ENCODE measurements at places on chromosomes 1 and 21.

- DNase-seq: no peak
Observed at GRCh38 chr1:45385302-45385701, 45.1 kb upstream of the MUTYH start.

DNA sequence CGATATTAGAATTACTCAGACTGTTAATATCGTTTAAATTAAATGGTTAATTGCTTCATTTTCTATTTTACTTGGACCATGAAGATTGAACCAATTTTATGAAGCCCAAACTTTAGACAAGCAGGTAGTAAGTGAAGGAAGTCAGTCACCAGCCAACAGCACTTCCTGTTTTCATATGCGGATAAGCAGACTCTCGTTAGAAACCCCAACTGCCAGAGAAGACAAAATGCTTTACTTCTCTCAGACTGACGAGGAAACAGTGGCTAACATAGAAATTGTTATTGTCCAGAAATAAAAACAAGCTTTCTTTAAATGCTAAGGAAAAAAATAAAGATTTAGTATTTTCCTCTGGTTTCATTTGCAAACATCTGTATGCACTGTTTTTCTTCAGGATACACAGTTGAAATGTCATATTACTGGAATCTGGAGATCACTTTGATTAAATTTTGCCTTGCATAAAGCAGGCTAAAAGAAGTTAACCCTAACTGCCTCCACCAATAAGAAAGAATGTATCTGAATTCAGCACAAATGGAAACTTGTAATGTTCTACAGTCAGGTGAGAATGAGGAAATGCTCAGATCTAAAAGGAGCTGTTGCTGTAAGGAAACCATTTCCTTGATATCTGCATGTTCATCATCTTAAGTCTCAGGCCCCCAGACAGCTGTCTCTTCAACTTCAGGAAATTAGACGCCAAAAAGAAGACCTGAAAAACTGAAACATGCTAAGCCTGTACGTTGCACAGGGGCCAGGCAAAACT, 129.8 kb upstream of the SAMSN1 start:
- no peak for DNase-seq

DNA sequence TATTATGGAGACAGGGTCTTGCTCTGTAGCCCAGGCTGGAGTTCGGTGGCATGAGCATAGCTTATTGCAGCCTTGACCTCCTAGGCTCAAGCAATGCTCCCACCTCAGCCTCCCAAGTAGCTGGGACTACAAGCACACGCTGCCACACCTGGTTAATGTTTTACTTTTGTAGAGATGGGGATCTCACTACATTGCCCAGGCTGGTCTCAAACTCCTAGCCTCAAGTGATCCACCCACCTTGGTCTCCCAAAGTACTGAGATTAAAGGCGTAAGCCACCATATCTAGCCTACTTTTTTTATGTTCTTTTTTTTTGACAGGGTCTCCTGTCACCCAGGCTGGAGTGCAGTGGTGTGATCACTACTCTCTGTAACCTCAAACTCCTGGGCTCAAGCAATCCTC, 5.9 kb upstream of the BCL2L15 start:
- DNase-seq: no peak

- DNase-seq: no peak
Observed at GRCh38 chr1:9302745-9303524, 10.2 kb downstream of the SPSB1 start.

- DNase-seq: no peak
Observed at GRCh38 chr1:6435129-6435528, 10.6 kb downstream of the ESPN start.

DNA sequence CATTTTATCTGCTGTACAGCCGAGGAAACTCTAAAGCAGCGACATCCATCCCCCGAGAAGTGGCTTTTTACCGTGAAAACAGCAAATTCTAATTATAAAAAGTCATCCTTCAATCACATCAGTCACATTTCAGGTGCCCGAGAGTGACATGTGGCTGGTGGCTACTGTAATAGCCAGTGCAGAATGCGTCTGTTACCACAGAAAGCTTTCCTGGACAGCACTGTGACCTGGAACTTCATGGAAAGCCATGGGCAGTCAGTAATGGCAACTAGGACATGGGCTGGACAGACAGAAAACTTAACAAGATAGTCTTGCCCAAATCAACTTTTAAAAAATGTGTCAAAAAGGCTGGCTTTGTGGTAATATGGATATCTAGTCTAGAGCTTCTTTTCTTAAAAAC, 106.6 kb downstream of the BCAR3 start:
- no peak for DNase-seq

GRCh38 chr1:90174246-90174645, 179.3 kb downstream of the ZNF326 start:
- no peak for DNase-seq

DNA sequence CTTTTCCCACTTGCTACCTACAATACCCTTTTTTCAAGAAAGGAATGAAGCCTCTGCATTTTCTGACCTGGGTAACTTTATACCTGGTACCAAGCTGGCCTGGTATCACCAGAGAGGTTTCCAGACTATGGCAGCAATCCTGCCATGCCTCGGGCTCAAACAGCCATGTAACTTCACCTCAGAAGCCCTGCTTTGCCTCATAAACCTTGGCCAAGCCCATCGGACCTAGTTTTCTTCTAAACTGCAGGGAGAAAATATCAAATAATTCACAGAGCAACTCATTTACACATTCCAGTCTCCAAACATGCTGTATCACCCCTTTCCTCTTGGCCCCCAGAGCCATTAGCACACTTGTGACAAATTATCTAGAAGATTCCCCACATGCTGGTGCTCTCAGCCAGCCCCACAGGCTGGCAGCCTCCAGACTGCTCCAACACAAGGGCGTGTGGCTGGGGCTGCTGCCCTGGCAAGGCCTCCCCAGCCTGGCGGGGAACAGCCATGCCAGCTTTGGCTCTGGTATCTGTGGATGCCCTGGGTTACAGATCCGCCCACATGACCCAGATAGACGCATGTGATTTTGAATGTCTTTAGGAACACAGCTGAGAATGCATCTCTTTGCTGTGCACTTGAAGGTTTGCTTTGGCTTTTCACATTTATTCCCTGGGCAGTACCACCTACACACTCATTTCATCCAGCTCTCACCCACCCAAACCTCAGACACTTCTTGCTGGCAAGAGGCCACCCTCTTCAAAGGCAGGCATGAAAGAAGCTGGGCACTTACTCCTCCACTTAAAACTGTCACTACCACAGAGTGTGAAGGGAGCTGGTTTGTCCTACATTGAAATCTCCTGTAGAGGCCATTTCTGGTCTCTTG, 70.0 kb upstream of the BCAR3 start:
- no peak for DNase-seq

DNA sequence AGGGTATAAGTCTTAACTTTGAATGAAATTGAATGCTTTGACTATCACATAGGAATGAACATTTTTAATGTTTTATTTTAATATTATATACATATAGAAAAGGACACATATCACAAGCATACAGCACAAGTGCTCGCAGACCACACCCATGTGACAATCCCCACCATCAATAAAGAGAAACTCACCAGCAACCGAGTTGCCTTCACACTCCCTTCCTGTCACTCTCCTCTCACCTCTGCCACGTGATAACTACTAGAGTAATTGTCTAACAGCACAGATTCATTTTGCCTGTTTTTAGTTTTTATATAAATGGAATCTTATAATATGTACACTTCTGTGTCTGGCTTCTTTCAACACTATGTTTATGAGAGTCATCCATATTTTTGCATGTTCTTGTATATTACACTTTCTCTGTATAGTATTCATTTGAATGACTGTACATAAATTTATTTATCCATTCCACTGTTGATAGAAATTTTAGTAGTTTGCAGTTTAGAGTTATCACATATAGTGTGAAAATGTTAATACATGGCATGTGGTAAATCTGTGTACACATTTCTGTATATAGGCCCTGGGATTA, 304.9 kb upstream of the DUSP10 start:
- DNase-seq: no peak

- DNase-seq: no peak
Observed at GRCh38 chr1:221797506-221797905, 55.6 kb upstream of the DUSP10 start.

- DNase-seq: no peak
Observed at GRCh38 chr21:44907966-44908895, 12.5 kb downstream of the ITGB2 start.

DNA sequence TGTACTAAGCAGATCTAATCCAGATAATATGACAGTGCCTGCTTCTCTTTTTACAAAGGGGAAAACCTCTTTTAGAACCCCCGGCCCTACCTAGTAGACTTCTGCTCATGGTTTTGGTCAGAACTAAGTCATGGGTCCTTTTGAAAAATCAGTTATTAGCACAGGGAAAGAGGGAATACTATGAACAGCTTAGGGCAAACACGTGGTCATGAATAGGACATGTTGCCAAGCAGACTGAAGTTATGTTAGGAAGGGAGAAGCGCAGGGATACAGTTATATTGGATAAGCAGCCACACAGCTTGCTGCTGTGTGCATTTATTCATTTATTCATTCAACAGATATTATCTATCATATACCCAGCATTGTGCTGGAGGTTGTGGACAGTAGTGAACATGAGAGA, 25.3 kb upstream of the IGSF3 start:
- DNase-seq: no peak

DNA sequence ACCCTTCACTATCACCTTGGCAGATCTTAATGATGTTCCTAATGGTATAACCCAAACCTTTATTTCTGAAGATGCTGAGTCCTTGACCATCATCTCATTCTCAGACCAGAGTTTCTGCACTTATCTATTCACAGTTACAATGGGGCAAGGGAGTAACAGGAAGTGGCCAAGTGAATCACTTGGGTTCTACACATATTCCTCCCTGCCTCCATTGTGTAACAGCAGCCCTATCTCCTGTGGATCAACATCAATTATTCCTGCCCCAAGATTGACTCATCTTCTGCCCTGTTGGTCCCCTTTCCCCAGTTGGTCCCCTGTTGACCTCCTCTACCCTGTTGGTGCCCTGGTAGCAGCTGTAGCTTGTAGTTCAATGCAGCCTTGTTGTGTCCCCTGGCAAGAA, 10.3 kb upstream of the S100A7 start:
- no peak for DNase-seq

GRCh38 chr1:97158691-97159096, 437.1 kb downstream of the PTBP2 start:
- DNase-seq: no peak

DNA sequence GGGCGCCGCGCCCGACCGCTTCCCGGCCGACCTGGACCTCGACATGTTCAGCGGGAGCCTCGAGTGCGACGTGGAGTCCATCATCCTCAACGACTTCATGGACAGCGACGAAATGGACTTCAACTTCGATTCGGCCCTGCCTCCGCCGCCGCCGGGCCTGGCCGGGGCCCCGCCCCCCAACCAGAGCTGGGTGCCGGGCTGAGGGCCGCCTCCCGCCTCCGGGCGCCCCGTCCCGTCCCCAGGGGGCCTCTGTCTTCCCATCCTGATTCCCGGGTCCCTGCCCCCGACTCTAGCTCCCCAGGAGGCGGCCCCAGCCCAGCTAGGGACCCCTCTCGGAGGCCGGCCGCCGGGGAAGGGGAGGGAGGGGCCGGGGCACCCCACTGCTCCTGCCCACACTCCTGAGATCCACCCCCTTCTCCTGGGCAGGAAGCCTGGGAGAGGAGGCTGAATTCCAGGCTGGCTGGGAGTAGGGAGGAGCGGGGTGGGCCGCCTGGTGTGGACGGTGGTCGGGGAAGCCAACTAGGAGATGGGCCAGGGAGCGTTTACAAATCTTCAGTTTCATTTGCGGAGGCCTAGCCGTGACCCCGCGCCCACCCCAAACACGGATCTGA, 21.4 kb downstream of the FOXO6 start:
- no peak for DNase-seq

GRCh38 chr21:27265949-27266348, 299.1 kb upstream of the ADAMTS5 start:
- no peak for DNase-seq

- DNase-seq: no peak
Observed at GRCh38 chr1:15264769-15265168, 17.7 kb downstream of the FHAD1 start.

DNA sequence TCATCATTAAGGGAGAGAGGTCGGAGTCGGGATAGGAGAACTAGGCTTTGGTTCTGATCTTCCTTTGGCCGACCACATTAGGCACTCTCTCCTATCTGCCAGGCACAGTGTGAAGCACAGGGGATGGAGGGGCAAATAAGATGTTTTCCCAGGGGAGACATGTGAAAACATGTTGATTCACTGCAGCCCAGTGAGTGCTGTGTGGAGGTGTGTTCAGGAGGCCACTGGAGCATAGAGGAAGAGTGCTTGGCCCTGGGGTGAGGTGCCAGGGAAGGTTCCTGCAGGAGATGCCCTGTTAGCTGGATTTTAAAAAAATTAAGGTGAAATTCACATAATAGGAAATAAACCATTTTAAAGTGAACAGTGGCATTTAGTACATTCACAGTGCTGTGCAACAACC, 3.7 kb downstream of the VANGL2 start:
- no peak for DNase-seq

- DNase-seq: no peak
Observed at GRCh38 chr1:36088265-36088576, 471 bp upstream of the ADPRS start.

DNA sequence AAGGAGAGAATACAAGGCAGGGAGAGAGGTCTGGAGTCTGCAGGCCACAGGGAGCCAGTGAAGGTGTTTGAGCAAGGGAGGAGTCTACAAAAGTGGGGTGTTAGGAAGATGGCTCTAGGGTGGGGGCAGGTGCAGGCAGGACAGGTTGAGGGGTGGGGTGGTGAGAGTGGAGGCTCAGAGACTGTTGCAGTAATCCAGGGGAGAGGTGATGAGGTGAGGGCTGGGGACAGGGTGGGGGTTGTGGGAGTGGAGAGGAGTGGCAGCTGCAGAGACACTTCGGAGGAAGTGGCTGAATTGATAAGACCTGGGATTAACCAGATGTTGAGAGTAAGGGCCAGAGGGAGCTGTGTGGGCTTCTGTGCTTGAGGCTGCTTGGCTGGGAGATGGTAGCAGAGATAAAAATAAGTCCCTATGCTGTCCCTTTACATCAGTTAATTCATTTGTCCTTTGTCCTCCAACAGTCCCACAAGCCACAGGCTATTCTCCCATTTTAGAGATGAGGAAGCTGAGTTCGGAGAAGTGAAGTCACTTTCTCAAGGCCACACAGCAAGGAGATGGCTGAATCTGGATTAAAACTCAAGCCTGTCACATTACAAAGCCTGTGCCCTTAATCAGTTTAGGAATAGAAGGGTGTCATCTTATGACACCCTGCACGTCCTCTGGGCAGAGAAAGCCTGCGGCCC, 54.8 kb upstream of the SYNC start:
- DNase-seq: no peak

DNA sequence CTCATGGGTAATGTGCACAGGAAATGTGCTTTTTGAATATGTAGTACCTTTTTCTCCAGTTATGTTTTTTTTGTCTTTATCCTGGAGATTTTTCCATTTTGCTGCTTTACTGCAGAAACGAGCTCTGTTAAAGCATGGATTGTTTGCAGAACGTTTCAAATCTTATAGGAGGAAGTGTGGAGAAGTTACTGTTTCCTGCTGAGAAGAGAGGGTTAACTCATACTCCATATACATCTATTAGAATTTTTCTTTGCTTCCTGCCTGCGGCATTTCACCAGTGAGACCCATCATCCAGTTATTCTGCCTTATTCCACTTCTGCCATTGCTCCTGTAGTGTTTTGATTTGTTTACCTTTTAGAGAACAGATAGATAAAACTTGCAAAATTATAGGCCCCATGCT, 2.0 kb downstream of the RPRD2 start:
- DNase-seq: no peak

- no peak for DNase-seq
Observed at GRCh38 chr1:167551362-167551761, 2.2 kb downstream of the CREG1 start.

GRCh38 chr1:1925437-1926345, 6.6 kb upstream of the TMEM52 start:
- no peak for DNase-seq

All from stimulated activated CD4-positive, alpha-beta T cell treated with anti-CD3 and anti-CD28 coated beads, TNF-alpha, amount 100 ng/mL, for 48 hours (primary cell).